Stimulated activated CD8-positive, alpha-beta memory T cell treated with anti-CD3 and anti-CD28 coated beads, Interleukin-4, amount 100 ng/mL, for 48 hours (primary cell): ENCODE measurements at places on chromosomes 6 and 20.

GRCh38 chr20:43895235-43895634 is 19.4 kb upstream of the TOX2 start:
- no peak for DNase-seq

DNA sequence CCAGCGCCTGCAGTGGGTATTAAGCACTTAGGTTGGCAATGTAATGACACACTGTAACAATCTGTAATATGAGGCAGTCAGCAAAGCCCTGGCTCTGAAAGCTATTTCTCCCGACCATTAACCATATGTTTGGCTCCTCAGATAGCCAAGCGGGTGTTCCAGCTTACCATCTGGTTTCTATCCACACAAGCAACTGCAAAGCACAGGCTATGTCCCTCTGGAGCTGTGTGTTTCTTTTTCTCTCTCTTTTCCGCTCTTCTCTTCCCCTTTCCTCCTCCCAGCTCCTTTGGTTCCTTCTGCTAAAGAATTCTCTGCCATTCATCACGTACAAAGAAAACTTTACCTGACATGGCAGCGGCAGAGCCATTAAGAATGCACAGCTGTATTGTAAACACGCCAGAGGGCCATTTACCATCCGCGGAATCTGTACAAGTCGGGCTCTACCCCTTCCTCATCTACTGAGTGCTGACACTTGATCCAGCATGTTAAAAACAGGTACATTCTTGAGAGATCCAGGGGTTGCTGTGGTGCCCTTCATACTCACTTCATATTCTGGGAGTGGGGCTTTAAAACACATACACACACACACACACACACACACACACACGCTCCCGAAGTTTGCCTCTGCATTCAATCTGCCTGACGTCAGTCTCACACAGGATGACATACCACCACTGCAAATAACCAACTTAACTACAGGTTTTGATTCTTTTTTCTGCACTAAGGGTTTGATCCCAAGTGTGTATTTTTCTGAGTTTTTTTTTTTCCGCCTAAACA is 77.2 kb downstream of the BACH2 start:
- no peak for DNase-seq

DNA sequence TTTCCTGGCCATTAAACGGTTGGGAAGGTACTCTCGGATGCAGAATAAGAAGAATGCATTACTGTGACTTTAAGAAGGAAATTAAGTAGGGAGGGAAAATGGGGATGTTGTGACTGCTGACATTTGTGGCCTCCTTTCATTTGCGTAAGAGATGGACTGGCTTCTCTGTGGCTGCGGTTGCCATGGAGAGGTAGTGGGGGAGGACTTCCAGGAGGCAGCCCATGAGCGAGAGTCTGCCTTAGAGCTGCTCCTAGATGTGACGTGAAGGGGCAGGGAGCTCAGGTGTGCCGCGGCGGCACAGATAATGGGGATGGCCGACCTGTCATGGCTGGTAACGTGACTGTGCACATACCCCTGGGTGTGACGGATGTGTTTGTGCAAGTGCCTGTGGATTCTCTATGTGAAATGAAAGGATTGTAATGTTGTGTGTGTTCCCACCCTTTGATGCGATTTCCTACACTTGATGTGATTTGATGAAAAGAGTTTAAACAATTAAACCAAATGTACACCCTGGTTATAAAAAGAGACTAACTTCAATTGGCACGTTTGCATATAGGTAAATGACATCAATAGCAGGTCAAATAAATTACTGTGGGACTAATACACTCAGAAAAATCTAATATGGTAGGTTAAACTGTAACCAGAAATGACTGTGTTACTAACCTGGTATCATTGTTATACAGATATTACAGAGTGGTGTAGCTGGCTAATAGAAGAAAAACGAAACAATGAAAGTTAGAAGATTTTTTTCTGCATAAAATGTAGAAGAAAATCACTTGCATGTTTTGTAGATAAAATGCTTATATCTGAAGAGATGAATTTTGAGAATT is 48.9 kb downstream of the HIVEP1 start:
- DNase-seq: peak; percentile 80

DNA sequence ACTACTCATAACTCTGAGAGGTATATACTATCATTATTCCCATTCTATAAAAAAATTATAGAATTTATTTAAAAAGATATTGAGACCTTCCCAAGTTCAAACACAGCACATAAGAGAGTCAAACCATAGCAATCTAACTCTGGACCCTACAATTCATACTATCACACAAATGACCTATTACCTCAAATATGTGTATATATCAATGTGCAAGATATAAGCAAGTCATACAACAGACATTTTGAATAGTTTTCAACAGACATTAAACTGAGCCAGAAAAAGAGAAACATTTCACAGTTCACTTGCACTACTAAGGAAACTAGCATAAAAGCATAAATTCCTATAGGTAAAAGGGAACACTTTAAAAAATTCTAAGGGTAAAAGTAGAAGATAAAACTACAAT is 11.7 kb downstream of the PHIP start:
- DNase-seq: no peak

DNA sequence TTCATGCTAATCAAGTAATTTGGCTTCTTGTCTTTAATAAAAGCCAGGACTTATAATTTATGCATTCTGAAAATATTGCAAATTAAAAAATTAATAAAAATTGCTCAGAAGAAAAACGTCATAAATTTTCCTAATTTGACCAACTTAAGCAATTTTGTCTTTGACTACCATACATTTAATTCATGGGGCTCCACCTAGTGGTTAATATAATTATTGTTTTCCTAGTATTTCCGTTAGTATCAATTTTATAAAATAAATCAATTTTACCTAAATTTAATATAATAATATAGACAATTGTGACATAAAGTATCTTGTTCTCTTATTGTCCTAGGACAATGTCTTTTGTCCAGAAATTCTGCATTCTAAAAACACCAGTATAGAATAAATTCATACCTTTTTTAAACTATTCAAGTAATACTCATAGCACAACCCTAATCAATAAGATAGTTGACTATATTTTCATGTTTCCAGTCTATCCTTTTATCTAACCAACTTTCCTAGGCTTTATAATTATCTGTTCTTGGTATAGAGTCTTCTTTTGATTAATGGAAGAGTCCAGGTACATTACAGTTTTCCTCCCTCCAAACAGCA is 319.9 kb downstream of the TRDN start:
- no peak for DNase-seq

GRCh38 chr6:33513213-33513612 is 58.8 kb downstream of the ZBTB9 start:
- DNase-seq: no peak

DNA sequence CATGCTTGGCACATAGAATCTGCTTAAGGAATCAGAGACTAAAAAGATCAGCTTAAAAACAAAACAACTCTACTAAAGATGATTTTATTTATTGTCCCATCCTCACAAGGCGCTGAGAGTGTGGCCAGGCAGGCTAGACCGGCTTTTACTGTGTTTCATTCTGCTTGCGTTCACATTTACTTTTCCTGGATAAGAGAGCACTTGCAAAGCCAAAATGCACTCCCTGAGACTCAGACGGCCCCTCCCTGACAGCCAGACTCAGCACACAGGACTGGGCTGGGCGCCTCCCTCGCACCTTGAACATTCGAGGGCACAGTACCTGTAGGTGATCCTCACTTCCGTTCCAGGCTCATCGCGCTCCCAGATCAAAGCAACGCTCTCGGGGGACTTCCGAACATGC is 10.2 kb downstream of the ACSS1 start:
- no peak for DNase-seq

- no peak for DNase-seq
Observed at GRCh38 chr6:23087471-23087870, 518.1 kb downstream of the HDGFL1 start.

DNA sequence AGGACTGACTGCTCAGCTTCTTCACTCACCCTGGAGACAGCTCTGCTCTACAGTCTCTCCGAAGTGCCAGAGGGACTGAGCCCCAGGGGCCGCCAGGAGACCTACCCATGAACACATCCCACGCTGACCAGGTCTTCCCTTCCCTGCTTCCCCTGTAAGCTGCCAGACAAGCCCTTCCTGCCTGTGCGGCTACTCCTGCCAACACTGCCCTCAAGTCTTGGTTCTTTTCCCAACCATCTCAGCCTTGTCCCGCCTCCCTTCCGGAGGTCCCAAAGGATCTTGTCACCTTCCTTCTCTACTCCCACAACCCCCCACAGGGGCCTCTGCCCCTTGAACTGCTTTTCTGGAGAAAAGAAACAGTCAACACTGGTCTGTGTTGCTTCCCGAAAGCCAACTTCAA is 15.0 kb downstream of the CPNE5 start:
- no peak for DNase-seq

DNA sequence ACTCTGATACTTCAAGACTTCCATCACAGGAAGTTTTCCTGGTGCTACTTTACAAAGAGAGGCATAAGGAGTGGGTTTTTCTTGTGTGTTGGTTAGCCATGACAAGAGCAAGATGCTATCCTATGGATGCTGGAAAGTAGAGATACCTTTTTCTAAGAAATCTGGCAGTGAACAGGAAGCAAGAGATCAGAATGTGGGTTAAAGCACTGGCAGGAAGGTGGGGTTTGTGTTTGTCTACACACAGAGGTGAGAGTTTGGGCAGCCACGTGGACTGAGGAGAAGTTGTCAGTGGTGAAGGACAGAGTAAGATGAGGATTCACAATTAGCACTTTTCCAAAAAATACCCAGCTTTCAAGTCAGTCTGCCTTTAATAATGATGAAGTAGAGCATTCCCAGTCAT is 17.9 kb downstream of the SLC2A12 start:
- no peak for DNase-seq

GRCh38 chr6:91094341-91094740 is 507.5 kb upstream of the MAP3K7 start:
- DNase-seq: no peak

GRCh38 chr6:114240796-114241195 is 102.0 kb downstream of the HS3ST5 start:
- DNase-seq: no peak

DNA sequence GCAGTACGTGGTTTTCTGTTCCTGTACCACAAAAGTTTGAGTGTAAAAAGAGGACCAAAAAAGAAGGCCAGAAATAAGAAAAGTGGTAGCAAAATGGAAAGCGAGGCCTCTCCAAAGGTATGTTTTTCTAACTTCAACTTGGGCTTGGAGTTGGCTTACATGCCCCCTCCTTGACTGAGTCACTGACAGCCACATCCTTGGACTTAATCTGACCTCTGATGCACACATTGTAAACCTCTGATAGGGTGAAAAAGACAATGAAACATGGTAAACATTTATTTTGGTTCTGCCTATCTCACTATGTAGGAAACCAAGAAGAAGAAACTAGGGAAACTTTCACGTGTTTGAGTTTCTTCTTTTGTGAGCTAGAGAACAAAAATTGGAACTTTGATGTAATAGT is 503.2 kb upstream of the ID4 start:
- no peak for DNase-seq

DNA sequence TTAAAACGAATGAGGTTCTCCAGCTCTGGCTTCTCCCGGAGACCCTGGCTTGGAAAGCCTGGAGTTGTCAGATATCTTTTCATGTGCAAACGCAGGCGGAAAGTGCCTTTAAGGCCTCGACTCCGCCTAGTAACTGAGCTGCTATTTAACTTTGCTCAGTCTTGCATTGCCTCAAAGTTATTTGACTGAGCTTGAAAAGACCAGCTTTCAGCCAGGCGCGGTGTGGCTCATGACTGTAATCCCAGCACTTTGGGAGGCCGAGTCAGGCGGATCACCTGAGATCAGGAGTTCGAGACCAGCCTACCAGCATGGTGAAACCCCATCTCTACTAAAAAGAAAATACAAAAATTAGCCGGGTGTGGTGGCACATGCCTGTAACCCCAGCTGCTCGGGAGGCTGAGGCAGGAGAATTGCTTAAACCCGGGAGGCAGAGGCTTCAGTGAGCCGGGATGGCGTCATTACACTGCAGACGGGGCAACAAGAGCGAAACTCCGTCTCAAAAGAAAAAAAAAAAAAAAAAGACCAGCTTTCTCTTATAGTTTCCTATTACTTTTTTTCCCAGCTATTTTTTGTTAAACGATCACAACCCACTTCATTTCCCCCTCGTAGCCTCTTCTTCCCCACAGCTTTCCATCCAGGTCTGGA is 1.9 kb downstream of the GCNT2 start:
- DNase-seq: no peak

DNA sequence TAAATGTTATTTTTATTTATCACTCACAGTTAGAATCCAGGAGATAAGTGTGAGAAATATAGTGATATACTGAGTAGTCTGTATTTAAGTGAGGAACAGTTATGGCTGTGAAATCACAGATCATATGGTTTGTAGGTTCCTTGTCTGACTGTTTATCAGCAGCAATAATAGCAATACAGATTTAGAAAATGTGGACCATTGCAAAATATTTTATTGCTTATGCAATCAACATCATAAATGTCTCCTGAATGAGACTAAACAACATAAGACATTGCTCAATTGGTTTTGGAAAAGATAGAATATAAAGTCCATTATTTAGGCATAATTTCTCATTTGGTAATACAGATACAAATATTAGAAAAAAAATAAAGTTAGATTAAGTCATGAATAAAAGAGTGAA is 43.7 kb downstream of the CCDC170 start:
- no peak for DNase-seq

DNA sequence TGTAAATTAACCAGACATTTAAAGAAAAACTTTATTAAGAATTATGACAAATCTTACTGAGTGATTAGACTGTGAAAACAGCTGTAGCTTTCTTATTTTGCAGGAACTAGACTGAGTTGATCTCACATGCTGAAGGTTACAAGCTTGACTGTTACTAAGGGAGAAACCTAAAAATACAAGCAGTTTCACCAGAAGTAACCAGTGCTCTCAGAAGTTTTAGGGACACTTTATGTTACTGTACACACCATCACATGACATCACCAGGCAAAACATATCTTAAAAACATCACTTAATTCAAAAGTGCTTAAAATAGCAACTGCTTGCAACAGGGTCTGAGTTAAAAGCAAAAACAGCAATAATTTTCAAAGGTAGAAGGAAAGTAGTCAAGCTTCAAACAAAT is 5.4 kb downstream of the FBXO30 start:
- DNase-seq: no peak

GRCh38 chr6:140663772-140664171 is 1289.3 kb upstream of the CITED2 start:
- DNase-seq: no peak
